GM13976 (cell line): ENCODE measurements at places on chromosomes 13 and 19.

- DNase-seq, result no peak
Observed at GRCh38 chr13:105925496-105925895, 610.0 kb downstream of the EFNB2 start.

GRCh38 chr19:39946532-39946931 is 12.1 kb upstream of the FCGBP start:
- no peak for DNase-seq

DNA sequence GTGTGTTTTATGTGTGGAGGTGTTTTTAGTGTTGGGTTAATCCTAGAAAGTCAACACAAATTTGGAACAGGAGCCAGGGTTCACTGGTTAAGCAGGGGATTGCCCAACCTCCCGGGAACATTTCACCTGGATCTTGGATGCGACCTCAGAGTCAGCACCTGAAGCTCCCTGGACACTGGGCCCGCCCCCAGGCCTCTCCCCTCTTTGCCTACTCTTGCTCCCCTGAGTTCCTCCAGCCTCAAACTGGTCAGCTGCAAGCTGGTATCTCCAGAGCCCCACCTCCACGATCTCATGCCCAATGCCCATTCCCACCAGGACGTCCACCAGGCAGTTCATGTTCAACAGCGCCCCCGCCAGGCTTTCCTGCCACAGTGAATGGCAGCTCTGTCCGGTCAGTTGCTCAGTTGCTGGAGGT is 9.7 kb downstream of the HSD17B14 start:
- no peak for DNase-seq

GRCh38 chr13:44564936-44565335 is 11.2 kb downstream of the TSC22D1 start:
- no peak for DNase-seq

GRCh38 chr19:38736413-38737280 is 7.6 kb downstream of the CAPN12 start:
- peak; percentile 91 for DNase-seq

- DNase-seq, result no peak
Observed at GRCh38 chr19:47663911-47664771, 49.1 kb upstream of the EHD2 start.

DNA sequence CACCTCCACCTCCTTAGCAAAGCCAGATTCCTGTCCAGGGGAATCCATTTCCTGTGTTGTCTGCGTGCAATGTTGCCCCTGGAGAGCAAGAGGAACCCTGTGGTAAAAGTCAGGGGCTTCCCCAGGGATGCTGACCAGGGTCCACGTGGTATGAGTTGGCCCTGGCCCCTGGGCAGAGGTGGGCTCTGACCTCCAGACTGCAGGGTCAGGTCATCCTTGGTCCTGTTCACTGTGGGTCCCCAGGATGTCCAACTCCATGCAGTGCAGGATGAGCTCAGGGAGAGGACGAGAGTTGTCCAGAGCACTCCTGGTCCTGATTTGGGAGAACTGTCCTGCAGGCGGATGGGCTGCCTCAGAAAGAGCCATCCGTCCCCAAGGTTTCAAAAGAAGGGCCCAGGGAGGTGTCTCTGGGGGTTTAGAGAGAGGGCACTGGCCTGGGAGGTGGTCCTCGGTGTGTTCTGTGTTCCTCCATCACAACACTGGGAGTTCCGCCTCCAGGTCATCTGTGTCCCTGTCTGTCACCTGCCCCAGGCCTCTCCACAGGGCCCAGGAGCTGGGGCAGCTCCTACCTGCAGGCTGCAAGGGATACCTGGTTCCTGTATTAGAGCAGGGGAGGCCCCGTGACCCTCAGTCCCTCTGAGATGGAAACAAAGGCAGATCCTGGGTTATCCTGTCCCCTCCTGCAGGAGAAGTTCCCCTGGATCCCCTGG is 1.2 kb upstream of the CEACAM4 start:
- no peak for DNase-seq

- no peak for DNase-seq
Observed at GRCh38 chr19:33493401-33494275, 28.0 kb downstream of the PEPD start.

- no peak for DNase-seq
Observed at GRCh38 chr19:6608940-6609339, 18.0 kb upstream of the CD70 start.
